Activated T-helper 1 cell treated with anti-CD3 and anti-CD28 coated beads, Interleukin-12 subunit alpha, Interleukin-12 subunit beta, Interleukin-2, Interleukin-4 antibody, amounts not matched to agents 30 ng/mL and 10 ng/mL and 1 ng/mL, durations not matched to agents 14 hours and 24 hours and 36 hours (primary cell): ENCODE measurements at places on chromosomes 2 and 18.

- peaks cover 1% of the 10 kb centered on the region for H3K36me3 ChIP-seq
- H3K27me3 ChIP-seq: peaks cover 5% of the 10 kb centered on the region
- no peaks in the 10 kb centered on the region for H3K4me1 ChIP-seq
- H3K27ac ChIP-seq: no peak overlapping the region
- H3K4me3 ChIP-seq: no peak overlapping the region
- DNase-seq: no peak
Observed at GRCh38 chr2:12320991-12321641, 395.6 kb upstream of the TRIB2 start.

GRCh38 chr18:28689588-28689987 is 512.7 kb upstream of the CDH2 start:
- no peak overlapping the region for H3K4me3 ChIP-seq
- H3K27ac ChIP-seq: no peak overlapping the region
- no peaks in the 10 kb centered on the region for H3K36me3 ChIP-seq
- H3K4me1 ChIP-seq: no peaks in the 10 kb centered on the region

DNA sequence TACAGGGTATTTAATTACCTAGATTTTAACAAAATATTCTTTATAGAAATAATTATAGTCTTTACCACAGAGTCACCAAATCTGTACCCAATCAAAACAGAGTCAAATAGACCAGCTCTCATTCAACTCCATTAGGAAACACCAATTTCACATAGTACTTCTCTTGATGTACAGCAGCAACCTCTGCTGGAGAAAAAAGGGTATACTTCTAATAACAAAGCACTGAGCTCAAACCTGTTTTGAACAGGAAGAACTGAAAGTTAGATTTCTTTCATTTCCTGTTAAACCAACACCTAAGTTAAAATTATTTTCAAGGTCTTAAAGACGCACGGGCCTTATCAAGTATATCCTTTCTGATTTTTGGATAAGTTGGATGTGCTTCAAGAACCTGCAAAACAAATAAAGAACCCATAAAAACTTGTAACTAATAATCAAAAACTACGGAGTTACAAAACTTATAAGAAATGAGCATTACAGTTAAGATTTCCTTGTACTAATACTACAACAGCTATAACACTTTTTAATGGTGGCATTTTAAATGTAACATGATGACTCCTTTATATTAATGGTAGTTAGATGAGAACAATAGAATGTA is 79.0 kb downstream of the TTC21B start:
- peaks cover 12% of the 10 kb centered on the region for H3K36me3 ChIP-seq
- peaks cover 34% of the 10 kb centered on the region for H3K4me1 ChIP-seq
- H3K27me3 ChIP-seq: no peaks in the 10 kb centered on the region
- peak; percentile 9 for DNase-seq
- no peak overlapping the region for H3K27ac ChIP-seq
- no peak overlapping the region for H3K4me3 ChIP-seq

- H3K4me3 ChIP-seq: no peak overlapping the region
- no peaks in the 10 kb centered on the region for H3K4me1 ChIP-seq
- H3K27ac ChIP-seq: no peak overlapping the region
- H3K36me3 ChIP-seq: no peaks in the 10 kb centered on the region
Observed at GRCh38 chr2:151899156-151899555, 70.9 kb upstream of the ARL5A start.
